ENCODE measurements at places on chromosomes 6 and 20.

DNA sequence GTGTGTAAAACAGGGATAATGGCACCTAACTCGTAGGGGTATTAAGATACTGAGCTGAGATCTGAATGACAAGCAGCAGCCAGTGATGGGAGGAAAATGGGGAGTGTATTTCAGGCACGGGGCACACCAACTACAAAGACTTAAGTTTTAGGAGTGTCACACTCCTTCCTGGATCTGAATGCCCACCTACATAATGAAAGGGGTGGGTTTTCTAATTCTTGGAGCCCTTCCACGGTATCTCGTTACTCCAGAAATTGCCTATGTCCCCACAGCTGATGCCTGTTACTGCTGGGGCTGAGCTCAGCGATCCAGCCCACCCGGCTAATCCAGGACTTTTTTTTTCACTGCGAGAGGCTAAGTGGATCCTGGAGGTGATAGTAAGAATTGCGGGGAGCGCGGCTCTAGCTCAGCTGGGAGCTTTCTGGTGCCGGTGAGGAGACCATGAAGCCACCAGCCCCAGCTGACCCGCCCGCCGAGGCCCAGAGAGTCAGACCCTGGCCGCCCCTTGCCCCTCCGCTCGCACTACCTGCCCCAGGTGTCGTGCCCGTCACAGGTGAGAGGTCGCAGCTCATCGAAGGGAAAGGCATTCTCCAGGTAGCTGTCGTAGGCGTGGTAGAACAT is 727 bp downstream of the EDEM2 start:
- DNase-seq: no peak

DNA sequence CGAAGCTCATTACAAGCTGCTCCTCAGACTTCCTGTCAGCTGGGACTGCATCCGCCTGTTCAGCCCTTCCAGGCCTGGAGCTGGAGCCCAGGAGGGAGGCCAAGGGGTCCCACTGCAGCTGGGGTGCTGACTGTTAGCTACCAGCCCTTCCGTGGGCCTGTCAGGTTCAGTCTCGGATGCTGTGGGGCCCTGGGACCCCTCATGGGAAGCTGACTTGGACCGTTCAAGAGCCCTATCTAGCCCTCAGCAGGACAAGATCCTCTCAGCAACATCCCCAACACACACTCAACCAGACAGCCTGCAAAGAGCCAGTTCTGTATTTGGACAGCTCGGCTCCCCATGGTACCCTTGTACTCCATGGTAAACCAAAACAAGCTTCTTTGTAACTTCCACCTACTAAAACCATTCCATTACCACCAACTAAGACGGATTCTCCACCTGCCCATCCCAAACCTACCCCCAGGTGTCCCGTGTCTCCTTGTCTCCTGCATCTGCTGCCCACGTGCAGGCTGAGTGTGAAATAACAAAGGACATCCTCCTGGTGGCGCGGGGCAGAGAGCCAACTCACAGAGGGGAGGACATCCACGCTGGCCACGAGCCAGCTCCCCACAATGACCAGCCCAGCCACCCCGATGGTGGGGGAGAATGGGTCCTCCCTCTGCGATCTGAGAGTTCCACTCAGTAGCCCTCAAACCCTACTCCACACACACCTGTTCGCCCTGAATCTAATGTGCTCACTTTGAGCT is 111.2 kb downstream of the TAF4 start:
- DNase-seq: no peak

DNA sequence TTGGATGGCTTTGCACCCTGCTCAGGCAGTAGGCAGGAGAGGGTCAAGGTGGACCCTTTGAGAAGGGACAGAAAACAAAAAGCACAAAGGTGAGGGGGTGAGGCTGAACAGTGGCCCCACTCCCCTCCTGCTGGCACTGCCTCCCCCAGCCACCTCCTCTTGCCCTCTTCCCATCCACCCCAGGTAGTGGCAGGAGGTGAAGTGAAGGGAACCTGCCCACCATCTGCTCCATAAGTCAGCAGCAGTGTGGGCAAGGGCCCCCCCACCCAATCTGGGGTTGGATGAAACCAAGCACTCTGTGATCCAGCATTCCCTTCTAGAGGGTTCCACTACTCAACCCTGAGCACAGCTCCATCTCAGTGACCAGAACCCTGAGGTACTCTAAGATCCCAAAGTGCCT is 26.1 kb upstream of the SLC22A7 start:
- DNase-seq: no peak

DNA sequence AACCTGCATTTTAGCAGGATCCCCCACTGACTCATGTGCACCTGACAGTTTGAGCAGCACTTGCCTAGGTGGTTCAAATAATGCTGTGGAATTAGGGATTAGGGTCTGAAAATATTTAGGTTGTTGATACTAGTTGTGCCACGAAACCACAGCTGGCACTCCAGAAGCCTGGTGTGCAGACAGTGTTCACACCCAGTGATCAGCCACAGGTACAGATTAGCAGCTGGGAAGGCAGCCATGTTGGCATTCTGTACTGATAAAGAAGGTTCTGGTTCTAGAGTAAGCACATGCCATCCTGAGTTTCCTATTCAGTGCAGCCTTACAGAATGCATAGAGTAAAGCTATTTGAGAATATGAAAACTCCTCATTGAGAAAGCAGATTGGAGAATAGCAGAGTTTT is 30.1 kb downstream of the TMEM74B start:
- DNase-seq: no peak

DNA sequence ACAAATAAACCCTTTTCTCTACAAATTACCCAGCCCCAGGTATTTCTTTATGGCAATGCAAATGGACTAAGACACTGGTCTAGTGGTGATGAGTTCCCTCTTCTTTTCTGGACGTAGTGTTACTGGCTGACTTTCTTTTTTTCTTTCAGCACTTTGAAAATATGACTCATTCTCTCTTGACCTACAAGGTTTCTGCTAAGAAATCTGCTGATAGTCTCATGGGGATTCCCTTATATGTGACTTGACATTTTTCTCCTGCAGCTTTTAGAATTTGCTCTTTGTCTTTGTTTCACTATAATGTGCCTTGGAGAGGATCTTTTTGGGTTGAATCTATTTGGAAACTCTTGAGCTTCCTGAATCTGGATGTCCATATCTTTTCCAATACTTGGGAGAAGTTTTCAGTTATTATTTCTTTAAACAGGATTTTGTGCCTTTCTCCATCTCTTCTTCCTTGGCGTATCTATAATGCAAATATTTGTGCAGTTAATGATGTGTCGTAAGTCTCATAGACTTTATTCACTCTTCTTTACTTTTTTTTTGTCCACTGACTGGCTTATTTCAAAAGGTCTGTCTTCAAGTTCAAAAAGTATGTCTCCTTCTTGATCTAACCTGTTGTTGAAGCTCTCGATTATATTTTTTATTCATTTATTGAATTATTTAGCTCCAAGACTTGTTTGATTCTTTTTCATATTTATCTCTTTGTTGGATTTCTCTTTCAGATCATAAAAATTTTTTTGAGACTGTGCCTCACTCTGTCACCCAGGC is 42.2 kb upstream of the TPD52L1 start:
- no peak for DNase-seq

DNA sequence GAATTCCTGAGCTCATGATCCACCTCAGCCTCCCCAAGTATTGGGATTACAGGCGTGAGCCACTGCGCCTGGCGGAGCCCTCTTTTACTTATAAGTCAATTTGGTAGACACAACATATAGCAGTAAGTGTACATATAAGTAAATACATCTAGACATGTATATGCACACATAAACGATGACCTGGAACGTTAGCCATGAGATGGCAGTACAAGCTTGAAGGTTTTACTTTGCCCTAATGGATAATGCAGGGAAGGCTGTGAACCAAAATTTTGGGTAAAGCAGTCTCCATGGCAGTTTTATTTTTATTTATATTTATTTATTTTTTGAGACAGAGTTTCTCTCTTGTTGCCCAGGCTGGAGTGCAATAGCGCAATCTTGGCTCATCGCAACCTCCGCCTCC is 2.4 kb upstream of the GNMT start:
- DNase-seq: no peak

DNA sequence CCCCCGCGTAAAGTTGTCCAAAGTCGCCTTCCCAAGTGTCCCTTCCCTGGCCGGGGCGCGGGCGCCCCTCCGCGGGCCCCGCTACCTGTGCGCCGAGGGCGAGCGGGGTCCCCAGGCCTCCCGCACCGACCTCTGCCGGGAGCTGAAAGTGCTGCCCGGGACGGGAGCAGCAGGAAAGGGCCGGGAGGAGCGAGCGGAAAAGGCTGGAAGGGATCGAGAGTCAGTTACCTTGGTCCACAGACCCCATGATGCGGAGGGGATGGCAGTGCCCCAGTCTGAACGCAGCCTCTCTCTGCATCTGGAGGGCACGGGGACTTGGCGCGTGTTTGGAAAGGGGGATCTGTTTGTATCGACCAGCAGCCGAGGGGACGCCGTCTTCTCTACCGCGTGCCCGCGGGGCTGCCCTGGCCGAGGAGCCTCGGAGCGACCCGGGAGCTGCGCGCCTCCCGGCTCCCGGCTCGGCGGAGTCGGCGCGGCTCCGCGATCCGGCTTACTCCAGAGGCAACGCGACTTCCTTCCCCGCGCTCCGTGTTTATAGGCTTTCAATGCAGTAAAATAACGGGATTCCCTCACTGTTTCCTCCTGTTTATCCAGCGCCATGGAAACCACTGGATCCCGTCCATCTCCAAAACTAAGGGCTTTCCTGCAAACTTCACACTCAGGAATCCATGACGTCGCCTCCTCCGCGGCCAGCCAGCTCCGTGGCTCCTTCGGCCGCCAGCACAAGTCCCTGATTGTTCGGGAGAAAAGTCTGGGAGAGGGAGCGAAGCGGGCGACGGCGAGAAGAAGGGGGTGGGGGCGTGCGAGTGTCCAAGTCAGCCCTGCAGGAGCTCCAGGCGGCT is 20.0 kb upstream of the NFATC2 start:
- no peak for DNase-seq

- no peak for DNase-seq
Measured at GRCh38 chr6:35850208-35850607, 45.1 kb downstream of the LHFPL5 start.

DNA sequence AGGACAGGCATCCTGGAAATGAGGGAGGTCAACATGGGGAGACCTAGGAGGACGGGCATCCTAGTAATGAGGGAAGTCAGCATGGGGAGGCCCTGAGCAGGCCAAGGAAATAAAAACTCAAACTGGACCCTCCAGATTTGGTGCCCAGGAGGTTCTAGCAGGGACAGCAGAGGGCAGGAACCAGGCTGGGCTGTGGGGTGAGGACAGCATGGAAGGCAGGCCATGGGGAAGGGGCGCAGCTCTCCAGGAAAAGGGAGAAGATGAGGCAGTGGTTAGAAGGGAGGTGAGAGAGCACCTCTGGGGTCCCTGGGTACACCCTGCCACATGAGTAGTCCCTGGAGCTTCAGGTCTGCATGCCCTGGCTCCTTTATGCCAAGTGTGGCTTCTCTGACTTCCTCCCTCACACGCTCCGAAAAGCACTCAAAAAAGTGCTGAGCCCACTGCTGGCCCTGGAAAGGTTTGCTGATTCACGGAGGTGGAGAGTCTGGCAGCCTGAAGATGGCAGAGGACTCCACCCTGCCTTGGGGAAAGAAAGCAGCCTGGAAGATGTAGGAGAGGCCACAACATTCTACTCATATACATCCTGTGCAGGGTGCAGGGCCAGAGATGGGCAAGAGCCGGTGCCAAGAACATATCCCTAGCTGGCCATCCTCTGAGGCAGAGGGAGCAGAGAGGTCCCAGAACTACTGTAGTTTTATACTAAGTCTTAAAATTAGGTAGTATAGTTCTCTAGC is 154.9 kb downstream of the MRPL14 start:
- DNase-seq: no peak

DNA sequence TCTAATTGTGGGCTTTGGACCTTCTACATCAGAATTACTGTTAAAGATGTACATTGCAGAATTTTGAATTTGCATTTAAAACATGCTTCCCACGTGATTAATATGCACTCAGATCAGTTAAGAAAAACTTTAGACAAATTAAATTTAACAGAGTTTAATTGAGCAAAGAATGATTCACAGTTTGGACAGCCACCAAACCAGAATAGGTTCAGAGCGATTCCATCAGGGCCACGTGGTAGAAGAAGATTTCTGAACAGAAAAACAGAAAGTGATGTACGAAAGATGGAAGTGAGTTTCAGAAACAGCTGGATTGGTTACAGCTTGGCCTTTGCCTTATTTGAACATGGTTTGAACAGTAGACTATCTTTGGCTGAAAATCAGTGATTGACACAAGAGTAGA is 704.2 kb upstream of the MAP3K7 start:
- no peak for DNase-seq

DNA sequence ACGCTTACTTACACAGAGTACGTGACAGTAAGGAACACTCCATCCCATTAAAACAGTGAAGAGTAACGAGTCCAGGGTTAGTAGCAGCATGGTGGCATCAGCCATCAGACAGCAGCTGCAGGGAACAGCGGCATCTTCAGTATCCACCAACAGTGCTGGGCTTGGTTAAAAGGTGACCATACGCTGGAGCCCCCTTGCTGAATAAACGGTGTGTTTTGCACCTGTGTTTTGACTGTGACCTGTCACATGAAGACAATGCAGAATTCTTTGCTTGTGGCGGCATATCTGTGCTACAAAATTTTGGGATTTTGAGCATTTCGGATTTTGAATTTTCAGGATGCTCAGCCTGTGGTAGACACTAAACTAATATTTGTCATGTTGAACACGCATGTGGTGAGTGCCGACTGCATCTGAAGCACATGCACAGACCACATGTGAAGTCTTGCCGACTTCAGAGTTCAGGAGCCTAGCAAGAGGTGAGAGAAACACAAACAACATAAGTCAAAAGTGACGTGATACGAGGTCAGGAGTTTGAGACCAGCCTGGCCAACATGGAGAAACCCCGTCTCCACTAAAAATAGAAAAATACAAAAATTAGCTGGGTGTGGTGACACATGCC is 69.3 kb upstream of the FRMD1 start:
- no peak for DNase-seq

DNA sequence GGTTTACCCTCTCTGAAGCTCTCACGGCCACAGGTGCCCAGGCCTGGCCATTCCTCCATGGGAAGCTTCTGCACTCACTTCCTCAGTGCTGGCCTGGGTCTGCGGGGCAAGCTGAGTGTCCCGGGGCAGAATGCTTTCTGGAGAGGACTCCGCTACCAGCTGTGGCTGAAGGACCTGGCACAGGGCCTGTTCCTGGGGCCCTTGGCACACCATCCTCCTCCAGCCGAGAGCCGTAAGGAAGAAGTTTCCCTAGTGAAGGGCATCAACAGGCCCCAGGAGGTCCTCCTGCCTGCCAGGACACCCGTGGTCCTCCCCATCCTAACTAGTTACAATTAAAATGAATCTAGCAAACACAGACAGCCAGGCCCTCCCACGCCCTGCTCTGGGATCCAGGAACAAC is 14.0 kb upstream of the KCNK15 start:
- no peak for DNase-seq

GRCh38 chr6:38114976-38115625 is 295.6 kb downstream of the ZFAND3 start:
- no peak for DNase-seq

GRCh38 chr20:10040070-10040975 is 5.5 kb downstream of the ANKEF1 start:
- no peak for DNase-seq

Measured in CD4-positive, alpha-beta T cell treated with Interleukin-4 for 1 hour (primary cell).